ENCODE measurements at places on chromosomes 12 and 14.

- no peak for DNase-seq
Observed at GRCh38 chr14:102889615-102890014, 32.8 kb upstream of the AMN start.

DNA sequence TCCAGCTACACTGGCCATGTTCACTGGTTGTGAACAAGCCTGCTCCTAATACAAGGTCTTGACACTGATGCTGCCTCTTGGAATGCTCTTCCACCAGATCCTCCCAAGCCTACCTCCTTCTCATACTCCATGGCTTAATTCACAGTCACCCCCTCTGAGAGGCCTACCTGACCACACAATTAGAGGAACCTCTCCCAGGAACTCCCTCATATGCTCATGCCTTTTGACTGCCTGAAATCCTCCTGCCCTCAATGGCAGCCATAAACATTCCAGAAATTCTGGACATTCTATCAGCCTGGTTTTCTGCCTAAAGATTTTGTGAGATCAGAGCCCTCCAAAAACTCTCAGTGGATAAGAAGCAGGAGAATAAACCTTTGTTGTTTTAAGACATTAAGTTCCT is 340.2 kb downstream of the C12orf75 start:
- no peak for DNase-seq

- no peak for DNase-seq
Observed at GRCh38 chr12:57898308-57898970, 42.9 kb upstream of the ATP23 start.

GRCh38 chr14:98893675-98894074 is 378.3 kb downstream of the BCL11B start:
- no peak for DNase-seq

DNA sequence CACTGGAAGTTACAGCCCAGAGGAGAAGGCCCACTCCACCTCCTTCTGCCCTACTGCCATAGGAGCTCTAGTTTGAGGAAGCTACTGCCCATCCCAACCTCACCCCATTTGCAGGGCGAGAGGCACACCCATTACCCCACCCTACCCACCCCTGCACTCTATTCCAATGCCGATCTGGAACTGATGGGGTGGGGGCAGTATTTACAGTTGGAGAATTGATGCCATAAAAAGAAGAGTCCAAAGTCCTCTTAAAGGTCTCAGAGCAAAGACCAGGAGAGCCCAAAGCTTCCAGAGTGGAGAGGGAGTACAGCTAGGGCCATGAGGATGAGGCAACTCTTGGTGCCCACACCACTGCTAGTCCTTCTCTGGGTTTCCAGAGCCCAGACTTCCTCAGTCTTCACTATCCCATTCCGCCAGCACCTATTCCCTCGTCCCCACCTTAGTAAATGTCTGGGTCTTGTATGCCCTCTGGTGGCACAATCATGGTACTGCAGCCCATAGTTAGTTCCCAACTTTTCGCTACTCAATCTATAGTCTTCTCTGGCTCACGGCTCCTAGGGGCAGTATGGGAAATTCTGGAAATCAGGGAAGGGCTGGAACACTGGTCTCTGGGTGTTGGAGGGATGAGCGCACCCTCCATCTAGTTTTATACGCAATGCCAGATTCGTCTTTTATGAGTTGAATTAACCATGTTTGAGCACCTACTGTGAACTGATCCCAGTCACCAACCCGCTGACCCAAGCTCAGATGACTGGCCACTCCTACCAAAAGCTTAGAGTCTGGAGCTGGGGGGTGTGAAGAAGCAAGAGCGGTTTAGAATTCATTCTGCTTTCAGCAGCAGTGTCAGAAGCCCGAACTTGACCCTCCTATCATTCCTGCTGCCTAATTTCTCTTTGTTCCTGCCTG is 6.9 kb upstream of the ADCY6 start:
- DNase-seq = peak; percentile 48

GRCh38 chr12:6330192-6330591 is 11.7 kb downstream of the TNFRSF1A start:
- DNase-seq = no peak

DNA sequence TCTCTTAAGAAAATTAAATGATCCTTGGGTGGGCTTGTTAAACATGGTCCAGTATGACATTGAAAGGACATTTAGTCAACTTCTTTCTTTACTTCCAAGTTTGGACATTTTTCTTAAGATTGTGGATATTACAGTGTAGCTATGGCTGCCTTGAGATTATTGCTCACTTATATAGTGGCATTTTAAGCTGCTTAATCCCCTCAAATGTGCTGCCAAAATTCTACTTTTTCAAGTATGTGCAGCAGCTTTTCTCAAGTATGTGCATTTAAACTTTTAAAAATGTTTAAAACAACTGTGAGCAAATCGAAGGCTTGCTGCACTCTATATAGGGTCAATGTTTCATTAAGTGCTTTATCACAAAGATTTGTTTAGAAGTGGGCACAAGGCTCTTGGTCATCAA is 7.4 kb downstream of the TXNRD1 start:
- no peak for DNase-seq

DNA sequence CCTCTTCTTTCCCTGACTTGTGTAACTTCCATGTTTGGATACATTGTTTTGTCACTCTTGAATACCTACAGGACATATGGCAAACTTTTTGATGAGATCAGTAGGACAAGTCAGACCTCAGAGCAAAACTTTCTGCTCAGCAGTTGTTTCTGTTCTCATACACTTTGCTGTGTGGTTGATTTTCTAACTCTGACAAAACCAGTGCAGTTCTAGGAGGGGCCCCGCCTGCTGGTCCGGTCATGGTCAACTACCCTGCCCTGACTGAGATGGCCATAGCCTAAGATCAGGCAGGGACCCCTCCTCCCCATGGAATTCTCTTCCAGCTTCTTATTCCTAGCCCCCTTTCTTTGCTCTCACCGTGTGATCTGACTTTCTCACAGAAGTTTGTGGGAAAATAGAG is 92.8 kb downstream of the OTOGL start:
- no peak for DNase-seq

DNA sequence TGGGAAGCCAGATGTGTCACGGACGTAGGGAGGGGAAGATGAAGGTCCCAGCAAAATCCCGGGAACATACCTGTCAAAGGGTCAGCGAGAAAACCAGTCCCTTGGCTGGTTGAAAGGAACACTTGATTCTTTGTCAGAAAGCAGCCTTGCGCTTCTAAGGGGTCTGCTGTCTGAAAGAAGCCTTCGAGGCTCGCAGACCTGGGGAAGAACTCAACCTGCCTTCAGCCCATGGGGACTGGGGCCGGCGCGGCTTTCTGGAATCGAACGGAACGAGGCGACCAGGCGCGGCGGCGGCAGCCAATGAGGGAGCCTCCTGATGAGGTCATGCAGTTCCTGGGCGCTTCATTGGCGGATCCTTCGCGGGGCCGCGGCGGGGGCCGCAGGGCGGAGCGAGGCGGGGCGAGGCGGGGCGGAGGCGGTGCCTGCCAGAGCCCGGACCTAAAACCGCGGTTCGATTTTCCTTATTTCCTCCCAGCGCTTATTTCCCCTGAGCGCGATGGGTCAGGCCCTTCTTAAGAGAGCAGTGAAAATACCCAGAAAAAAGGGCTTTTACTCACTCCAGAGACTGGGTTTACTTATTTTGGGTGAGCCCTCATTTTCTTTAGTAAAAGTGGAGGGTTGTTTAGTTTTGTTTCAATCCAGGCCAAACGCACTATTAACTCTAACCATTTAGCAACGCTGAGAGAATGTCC is 11.8 kb upstream of the TTC7B start:
- peak; percentile 89 for DNase-seq

DNA sequence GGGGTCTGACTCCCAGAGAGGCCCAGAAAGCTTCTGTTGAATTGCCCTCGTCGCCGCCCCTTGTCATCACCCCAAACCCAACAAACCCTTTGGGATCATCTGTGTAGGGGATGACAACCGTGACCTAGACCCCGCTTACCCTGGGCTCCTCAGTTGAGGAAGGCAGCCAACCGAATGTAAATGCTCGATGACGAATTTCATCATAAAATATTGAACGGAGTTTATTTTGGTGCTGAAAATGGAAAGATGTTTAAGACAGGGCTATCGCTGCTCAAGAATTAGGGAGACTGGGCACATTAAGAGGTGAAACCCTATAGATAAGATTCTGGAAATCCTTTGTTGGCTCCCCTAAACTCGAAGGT is 512 bp downstream of the ACTR10 start:
- no peak for DNase-seq

DNA sequence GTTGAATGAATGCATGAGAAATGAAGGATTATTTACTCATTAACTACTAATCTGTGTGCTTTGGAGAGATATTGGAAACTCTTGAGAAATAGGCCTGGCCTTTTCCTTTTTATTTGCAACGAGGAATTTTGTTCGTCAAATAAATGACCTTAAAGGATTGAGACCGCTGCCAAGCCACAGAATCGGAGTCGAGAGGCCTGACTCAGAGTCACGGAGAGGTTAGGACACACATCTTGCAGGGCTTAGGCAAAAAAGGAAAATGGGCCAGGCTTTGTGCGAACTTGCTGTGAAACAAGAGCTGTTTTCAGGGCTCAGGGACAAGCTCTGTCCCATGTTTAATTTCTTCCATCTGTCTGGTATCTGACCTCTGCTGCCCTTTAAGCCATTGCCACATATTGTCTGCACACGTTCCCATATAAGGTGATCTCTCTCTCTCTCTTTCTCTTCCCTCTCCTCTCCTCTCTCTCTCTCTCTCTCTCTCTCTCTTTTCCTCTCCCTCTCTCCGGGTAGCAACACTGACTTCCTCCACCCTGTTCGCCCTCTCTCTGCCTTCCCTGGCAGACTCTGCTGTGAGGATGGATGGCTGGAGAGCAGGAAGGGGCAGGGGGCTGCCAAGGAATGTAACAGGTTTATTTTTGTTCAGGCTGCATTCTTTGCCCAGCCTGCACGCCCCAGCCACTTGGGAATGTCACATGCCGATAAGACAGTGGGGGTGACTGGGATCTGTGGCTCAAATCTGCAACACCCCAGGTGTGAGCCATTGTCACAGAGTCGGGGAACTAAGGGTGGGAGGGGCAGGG is 14.9 kb upstream of the IFT81 start:
- no peak for DNase-seq

GRCh38 chr12:131698286-131698685 is 12.6 kb upstream of the SFSWAP start:
- no peak for DNase-seq

DNA sequence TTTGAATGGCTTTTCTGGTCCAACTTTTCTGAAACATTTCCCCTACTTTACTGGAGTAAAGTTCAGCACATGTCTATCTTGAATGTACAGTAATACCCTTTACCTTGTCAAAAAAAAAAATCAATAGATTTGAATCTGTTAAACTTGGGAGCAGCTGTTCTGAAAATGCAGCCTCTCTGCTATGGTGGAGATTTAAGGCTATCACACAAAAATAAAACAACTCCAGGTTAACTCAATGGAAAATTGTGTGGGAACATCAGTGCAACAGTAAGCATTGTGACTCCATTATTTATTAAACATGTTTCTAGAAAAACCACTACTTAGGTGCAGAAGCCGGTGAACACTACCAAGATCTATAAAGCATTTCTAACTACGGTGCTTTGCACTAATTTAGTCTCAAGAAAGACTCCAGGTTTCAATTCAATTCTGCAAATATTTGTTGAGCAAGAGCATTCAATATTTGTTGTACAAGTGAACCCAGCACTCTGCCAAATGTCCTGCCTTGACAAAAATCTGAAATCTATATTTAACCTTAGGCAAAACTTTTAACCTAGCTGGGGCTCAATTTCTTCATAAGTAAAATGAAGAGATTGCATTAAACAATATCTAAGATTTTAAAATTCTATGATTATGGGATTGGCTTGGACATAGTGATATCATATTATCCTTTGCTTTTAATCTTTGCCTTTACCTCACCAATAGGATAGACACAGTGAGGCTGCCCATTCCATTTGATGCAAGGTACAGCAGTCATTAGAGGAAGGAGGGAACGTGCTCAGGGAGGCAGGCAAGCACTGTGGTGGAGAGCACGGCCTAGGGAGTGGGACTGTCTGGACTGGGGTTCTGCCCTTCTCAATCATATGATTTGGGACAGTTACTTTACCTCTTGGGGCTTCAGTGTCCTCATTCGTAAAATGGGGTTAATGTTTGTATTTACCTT is 155.2 kb downstream of the KITLG start:
- no peak for DNase-seq

GRCh38 chr12:24759155-24759554 is 189.7 kb downstream of the BCAT1 start:
- no peak for DNase-seq

Measured in activated naive CD4-positive, alpha-beta T cell treated with anti-CD3 and anti-CD28 coated beads, Interleukin-2, amount 50 U/mL, for 16 hours (primary cell).